ENCODE measurements at places on chromosomes 7 and 10.

DNA sequence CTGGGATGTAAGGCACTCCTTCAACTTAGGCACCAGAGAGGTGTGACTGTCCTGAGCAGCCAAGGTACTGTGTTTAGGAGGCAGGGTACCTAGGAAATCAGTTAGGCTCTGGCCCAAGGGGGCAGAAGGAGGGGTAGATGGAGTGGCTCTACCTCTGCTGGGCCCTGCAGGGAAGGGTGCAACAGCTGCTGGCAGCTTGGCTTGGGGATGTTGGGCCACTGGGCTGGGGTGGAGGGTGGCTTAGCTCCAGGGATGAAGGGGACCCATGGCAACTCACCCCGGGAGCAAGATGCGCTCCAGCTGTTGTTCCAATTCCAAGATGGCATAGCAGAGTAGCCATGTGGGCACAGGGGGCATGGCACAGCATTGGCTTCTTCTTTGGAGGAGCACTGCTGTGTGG is 42.1 kb downstream of the NEURL1 start:
- no peak for DNase-seq

- DNase-seq = no peak
These were observed 35.1 kb downstream of the PDIA4 start for GRCh38 chr7:148993193-148993592.

DNA sequence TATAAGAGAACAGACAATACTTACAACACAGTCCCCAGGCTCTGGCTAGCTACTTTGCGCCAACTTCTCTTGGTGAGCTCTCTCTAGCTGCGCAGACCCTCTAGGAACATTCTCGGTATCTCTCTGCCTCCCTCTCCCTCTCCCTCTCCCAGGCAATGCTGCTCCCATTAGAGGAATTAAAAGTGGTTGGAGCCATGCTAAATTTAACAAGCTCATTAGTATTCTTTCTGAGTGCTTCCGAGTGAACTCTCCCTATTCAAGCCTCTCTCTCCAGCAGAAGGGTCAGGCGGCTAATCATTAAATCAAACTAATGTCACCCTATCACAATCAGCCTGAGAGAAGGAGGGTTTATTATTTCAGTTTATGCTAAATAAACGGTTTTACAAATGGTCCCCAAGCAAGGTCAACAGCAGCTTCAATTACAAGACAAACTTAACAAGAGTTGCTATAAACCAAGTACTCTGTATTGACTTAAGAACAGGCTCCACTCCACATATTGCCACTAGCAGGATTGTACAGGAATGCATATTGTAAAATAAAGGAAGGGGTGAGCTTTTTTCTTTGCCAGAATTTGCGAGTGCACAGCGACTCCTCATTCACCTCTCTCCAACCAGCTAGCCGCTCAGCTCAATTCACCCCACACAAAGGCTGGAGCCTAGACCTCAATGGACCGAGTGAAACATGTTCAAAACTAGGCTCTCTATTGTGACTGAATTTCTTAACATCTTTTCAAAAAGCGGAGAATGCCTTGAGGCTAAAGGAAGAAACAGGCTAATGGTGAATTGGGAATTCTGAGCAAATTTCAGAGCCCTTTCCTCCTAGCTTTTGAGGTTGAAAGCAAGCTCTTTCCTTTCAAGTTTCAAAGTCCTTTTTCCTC is 84.4 kb downstream of the GLI3 start:
- DNase-seq = no peak

DNA sequence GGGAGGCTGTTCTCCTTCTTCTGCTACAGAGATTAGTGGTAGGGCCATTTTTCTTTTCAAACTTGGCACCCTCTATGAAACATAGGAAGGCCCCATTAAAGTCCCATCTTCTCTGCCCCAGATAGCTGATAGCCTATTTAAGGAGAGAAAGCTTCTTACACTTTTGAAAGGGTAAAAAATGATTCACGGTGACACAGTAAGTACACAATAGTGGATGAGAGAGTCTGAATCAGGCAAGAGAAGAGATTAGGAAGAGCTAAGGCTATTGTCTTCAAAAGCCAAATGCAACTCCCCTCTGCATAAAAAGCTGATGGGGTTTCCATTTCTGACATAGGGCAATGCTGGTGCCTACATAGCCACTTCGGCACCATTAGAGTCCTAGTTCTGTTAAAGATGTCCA is 3.6 kb downstream of the INA start:
- DNase-seq = no peak

DNA sequence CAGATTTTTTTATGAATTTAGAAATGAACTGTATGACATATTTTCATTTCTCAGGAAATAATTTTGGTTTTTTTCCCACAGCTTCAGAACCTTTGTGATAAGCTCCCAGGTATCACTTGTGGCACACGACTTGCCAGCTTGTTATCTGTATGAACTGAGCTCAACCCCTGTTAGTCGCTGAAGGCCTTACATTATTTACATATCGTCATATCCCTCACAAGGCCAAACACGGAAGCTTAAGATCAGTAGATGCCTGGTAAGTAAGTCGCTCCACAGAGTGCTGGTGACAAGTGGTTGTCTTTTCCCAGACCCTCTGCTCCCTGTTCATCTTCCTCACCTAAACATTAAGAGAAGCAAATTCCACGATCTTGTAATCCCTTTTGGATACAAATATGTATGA is 55.2 kb downstream of the RAPGEF5 start:
- no peak for DNase-seq

GRCh38 chr10:120415709-120416330 is 41.2 kb upstream of the PLPP4 start:
- no peak for DNase-seq

- peak; percentile 25 for DNase-seq
These were observed 30.6 kb downstream of the CISD1 start for GRCh38 chr10:58299580-58299979.

GRCh38 chr7:97697396-97697795 is 34.5 kb upstream of the TAC1 start:
- no peak for DNase-seq

GRCh38 chr7:134747326-134747725 is 32.1 kb upstream of the CALD1 start:
- no peak for DNase-seq
